ENCODE measurements at places on chromosomes 7 and 10.
A peak's percentile ranks its signal among the peaks of the same experiment; 100 is the strongest.

DNA sequence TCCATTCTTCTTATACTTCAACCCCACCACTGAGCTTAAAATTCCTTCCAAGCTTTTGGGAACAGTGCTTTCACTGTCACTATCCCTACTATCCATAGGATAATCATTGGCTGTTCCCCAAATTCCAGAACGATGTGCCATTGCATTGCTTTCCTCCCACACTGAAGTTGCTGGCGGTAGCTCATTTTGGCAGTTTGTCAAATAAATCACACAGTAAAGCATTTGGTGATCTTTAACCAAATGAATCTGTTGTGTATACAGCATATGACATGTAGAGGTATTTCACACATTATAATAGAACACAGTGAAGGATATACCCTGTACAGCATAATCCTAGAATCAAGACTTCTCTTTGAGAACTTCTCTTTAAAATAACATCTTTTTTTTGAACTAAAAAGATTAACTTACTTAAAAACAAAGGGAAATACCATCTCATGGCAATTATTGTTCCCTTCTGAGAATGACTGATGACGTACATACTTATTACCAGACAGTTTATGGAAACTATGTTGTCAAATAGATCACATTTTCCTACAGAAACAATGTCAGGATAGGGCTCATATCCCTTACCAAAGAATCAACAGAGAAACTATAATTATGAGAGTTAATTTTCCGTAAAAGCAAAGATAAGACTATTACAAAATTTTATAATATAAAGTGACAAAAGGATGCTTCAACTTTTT is 93.6 kb downstream of the CTNNA3 start:
- DNase-seq: peak; percentile 73

GRCh38 chr10:114753126-114753525 is 68.5 kb upstream of the FHIP2A start:
- no peak for DNase-seq

- DNase-seq: no peak
Observed at GRCh38 chr7:151339651-151340382, 1.8 kb upstream of the NUB1 start.

GRCh38 chr7:945556-946255 is 8.8 kb downstream of the ADAP1 start:
- DNase-seq: peak; percentile 97

DNA sequence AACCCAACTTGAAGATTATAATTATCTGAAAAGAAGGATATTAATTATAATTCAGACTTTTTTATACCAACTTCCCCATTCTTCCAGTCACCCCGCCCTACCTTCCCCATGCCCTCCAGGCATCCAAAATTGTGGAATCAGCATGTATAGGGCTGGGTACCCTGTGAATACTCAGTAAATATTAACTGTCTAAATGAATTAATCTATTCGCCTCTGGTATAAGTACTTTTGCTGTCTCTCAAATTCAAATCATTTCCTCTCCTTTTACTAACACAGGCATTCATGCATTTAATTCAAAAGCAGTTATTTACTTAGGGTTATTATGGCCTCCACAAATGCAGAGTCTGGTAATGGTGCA is 26.5 kb upstream of the GOT1 start:
- no peak for DNase-seq
